ENCODE measurements at places on chromosomes 3 and 15. TPM values are rescaled to one million over a fixed set of nuclear protein-coding genes. Genes with fewer than 3 reads are reported as not detected.
A peak's percentile ranks its signal among the peaks of the same experiment; 100 is the strongest.

SLCO2A1 gene
- total RNA-seq: not detected

DNA sequence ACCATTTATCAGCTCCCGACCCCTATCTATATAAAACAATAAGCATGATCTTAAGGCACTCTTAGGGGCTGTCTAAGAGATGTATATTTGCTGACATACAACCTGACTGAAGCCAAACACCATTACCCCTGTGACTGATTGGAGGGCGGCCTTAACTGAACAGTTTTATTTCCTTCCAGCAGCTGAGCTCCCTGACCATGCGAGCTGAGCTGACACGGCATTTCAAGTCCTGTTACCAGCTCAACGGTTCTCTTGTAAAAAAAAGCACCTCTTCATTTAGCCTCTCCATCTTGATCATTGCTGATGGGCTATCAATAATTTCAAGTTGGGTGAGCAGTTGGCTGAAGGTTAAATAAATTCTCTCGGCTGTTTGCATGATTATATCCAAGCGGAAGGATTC is 33.4 kb upstream of the BNIP2 start:
- no peak for DNase-seq

GRCh38 chr15:70741677-70742293 is 21.6 kb downstream of the UACA start:
- DNase-seq: no peak

CSTA gene
- not detected for total RNA-seq

- DNase-seq: no peak
Observed at GRCh38 chr15:62211348-62211747, 46.3 kb upstream of the C2CD4B start.

ARPC4 gene
- 179 TPM for total RNA-seq

NRROS gene
- 85.9 TPM for total RNA-seq

CXCR6 gene
- not detected for total RNA-seq

- DNase-seq: no peak
Observed at GRCh38 chr3:165158011-165158410, 38.2 kb downstream of the SLITRK3 start.

POPDC2 gene
- 6.0 TPM for total RNA-seq

GRCh38 chr3:16520970-16521881 is 7.7 kb upstream of the RFTN1 start:
- DNase-seq: peak; percentile 48
